ENCODE measurements at places on chromosomes 13 and 19.

DNA sequence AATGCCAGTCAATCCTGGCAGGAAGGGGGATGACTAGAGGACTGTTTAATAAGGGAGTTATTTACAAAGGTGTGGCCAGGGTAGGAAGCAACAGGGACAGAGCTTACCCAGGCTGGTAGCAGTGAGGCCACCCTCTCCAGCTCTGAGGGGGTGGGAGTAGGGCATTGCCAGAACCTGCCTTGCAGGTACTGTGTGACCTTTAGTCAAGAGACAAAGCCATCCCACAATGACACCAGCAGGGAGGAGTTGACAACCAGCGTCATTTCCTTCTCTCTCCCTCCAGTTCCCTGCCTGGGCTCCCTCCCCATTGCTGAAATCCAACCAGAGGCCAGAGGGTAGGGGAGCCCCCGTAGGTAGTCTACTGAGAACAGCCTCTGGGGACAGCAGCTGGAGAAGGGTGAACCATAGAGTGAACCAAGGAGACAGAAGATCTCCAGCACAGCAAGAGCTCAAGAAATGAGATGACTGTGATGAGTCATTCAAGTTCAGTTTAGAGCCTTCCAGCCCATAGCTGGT, 33.3 kb upstream of the SPATA13 start:
- no peak for DNase-seq

DNA sequence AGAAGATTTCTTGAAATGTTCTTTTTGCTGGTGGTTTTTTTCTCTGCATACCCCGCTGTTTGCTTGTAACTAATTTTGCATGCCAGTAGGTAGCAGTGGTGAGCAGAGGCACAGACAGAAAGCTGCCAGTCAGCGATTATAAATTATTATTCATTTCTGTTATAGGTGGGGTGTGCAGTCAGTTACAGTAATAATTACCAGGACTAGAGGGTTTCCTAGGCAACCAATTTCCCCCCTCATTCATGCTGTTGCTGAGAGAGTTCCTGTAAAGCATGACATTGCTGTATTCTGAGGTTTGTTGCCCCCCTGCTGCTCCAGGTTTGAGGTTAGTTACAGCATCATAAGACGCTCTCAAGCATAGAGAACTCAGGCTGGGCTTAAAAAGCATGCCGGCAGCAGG, 104.5 kb downstream of the URI1 start:
- DNase-seq, result no peak

GRCh38 chr13:40798380-40798779, 9.0 kb downstream of the SLC25A15 start:
- no peak for DNase-seq

GRCh38 chr19:17020385-17020784, 6.2 kb downstream of the CPAMD8 start:
- DNase-seq, result no peak

GRCh38 chr13:36345438-36346221, 564 bp downstream of the SPART start:
- peak; percentile 39 for DNase-seq

GRCh38 chr19:43790587-43790986, 9.8 kb upstream of the KCNN4 start:
- DNase-seq, result no peak

Measured in activated naive CD4-positive, alpha-beta T cell treated with Interleukin-2 at 50 U/mL for 16 hours (primary cell).